Activated CD4-positive, CD25-positive, alpha-beta regulatory T cell treated with anti-CD3 and anti-CD28 coated beads, Interleukin-2, amount 50 U/mL, for 16 hours (primary cell): ENCODE measurements at places on chromosomes 6 and 20.

GRCh38 chr6:88984606-88985005, 21.2 kb upstream of the RNGTT start:
- DNase-seq, result no peak

GRCh38 chr6:54586251-54586650, 260.3 kb upstream of the FAM83B start:
- no peak for DNase-seq

DNA sequence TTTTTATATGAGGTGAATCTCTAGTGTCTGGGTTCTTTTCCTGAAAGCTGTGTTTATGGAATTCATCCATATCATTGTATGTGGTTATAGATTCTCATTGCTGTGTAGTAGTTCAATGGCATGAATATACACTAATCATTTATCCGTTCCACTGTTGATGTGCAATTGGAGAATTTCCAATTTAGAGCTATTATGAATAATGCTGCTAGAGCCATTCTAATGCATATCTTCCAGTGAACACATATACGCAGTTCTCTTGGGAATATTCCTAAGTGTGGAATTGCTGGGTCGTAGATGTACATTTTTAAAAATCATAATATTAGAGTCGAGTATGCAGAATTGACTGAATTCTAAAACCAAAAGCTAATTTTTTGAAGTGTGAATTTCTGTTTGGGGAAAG, 327.5 kb upstream of the JAG1 start:
- no peak for DNase-seq

GRCh38 chr20:3135507-3136070, 24.1 kb downstream of the FASTKD5 start:
- DNase-seq, result no peak

GRCh38 chr6:110542311-110543024, 66.1 kb upstream of the SLC22A16 start:
- DNase-seq, result no peak

GRCh38 chr6:136547336-136547735, 2.9 kb downstream of the MAP7 start:
- DNase-seq, result no peak

DNA sequence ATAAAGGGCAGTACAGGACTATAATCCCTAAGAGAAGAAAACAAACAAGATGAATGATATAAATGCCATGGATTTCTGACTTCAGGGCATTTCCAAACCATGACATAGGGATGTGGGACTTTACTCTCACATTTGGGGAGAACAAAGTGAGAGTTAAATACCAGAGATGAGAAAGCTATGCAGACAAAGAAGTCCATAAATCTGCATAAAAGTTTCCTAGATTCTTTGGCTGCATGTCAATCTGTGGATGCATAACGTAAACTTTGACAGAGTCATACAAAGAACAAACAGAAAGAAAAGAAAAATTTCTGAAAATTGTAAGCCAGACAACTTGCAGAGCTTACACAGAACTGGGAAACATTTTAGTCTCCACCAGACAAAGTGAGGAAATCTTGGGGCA, 11.7 kb downstream of the EPM2A start:
- DNase-seq, result no peak

- no peak for DNase-seq
Observed at GRCh38 chr6:28606424-28607391, 81.0 kb downstream of the GPX5 start.

DNA sequence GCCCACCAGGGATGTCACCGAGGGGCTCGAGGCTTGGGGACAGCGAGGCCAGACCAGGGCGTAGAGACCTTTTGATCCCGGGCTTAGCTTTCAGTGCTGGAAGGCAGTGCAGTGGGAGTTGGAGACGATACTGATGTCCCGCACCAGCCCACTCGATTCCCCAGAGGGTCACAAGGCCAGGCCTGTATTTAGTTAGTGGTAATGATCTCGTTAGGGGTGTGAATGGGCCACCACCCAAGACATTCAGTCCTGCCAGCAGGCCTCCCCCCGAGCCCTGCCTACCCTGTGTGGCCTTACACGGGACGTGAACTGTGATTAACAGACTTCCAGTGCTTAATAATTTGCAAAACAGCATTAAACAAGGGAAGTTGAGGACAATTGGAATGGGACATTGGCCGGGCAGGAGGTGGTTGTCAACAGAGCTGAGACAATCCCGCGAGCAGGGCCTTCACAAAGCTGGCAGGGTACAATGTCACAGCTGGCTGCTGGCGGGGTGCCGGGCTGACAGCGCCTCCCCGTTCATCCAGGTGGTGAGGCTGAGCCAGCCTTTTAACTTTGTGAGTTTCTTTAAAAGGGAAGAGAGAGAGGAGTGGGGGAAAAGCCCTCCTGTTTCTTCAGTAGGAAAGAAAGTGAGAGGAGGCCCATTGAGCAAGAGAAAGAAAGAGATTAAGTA, 175.3 kb upstream of the RALGAPA2 start:
- DNase-seq, result no peak

DNA sequence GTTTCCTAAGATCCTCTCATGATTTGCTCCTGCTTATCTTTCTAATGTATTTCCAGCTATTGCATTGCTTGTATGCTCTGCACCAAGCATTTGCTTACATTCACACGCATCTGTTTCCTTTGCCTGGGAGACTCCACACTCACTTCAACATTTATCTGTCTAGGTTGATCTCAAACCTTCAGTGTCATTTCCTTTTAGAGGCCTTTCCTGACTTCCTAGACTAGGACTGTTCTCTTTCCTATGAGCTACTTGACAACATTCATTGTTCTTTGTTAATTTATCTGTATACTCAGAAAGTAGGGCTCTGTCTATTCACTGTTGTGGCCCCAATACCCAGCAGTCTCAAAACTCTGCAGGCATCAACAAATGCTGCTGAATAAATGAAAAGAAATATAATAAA, 84.4 kb downstream of the WASF1 start:
- no peak for DNase-seq

DNA sequence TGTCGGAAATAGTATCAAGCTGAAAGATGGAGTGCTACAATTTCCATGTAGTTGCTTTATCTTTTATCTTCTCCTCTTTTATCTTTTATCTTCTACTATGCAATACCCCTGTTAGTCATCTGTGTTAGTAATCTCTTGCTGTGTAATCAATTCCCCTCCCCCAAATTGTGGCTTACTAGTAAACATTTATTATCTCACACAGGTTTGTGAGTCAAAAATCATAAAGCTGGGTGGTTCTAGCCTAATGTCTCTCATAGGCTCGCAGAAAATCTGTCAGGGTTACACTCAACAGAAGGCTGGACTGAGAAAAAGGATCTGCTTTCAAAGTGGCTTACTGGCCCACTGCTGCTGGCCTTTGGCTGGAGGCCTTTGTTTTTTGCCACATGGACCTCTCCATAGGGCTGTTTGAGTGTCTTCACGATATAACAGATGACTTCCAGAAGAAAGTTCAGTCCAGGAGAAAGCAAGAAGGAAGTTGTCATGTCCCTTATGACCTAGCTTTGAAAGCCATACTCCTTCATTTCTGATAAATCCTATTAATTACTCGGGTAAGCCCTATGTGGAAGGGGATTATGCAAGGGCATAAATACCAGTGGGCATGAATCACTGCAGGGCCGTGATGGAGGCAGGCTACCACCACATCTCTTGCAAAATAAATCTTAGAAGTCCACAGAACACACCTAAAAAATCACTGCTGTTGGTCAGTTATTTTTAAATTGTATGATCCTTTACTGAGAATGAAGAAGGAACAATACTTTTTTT, 24.5 kb upstream of the PTCHD4 start:
- no peak for DNase-seq

- DNase-seq, result no peak
Observed at GRCh38 chr6:31871046-31871659, 7.6 kb downstream of the SLC44A4 start.

GRCh38 chr6:24274441-24275083, 83.3 kb downstream of the DCDC2 start:
- no peak for DNase-seq
